ENCODE measurements at places on chromosomes 3 and 15. TPM values are rescaled to one million over a fixed set of nuclear protein-coding genes. Genes with fewer than 3 reads are reported as not detected.

Gene CLRN1
- total RNA-seq = not detected

Gene TRPM1
- total RNA-seq = not detected

Gene TM6SF1
- total RNA-seq = 28.7 TPM

Gene ARGFX
- total RNA-seq = not detected

Gene IL17RB
- 1.6 TPM for total RNA-seq

Gene CILP
- 38.1 TPM for total RNA-seq

Gene FBXO40
- 4.2 TPM for total RNA-seq

Gene TIMP4
- 4.7 TPM for total RNA-seq

Gene ARNT2
- 2.1 TPM for total RNA-seq

Gene GATA2
- total RNA-seq = 0.52 TPM

Gene ILDR1
- not detected for total RNA-seq

Gene FOXL2NB
- total RNA-seq = not detected

Gene MRPS11
- 13.0 TPM for total RNA-seq

Gene CHRM5
- total RNA-seq = not detected

Gene TYRO3
- 11.5 TPM for total RNA-seq

Gene C3orf62
- total RNA-seq = 1.6 TPM

Gene SLC22A13
- not detected for total RNA-seq

Gene SNX22
- total RNA-seq = 1.0 TPM

Gene FANCI
- 12.0 TPM for total RNA-seq

Gene GPR149
- not detected for total RNA-seq

Gene WDR73
- total RNA-seq = 16.2 TPM

Gene PRSS50
- total RNA-seq = not detected

Gene MAP3K13
- 9.9 TPM for total RNA-seq

Gene SCN11A
- 2.6 TPM for total RNA-seq

Data from skeletal muscle tissue (tissue), 5 donors.